A549 treated with Mapracorat at 1 μM for 4 hours (cell line): ENCODE measurements at places on chromosomes 2 and 18. TPM values are rescaled to one million over a fixed set of nuclear protein-coding genes. Genes with fewer than 3 reads are reported as not detected.

The TRIM43 gene
- total RNA-seq, result not detected in 5 replicates

The CYTIP gene
- 0.25 TPM in 1 of 5 replicates, not detected in the others for total RNA-seq

The G6PC2 gene
- not detected in 5 replicates for total RNA-seq

The SPHKAP gene
- total RNA-seq, result not detected in 5 replicates

The TUBA4A gene
- 250 to 402 TPM (median 282 TPM) in 5 replicates for total RNA-seq

The OTOS gene
- not detected in 5 replicates for total RNA-seq

The RAX gene
- total RNA-seq, result not detected in 5 replicates

The GPR55 gene
- total RNA-seq, result 0.04 TPM in 1 of 5 replicates, not detected in the others

The NAT8 gene
- not detected in 5 replicates for total RNA-seq

The SMYD5 gene
- 51.4 to 58.3 TPM (median 55.7 TPM) in 5 replicates for total RNA-seq

The CCDC150 gene
- 2.6 to 8.2 TPM (median 4.7 TPM) in 5 replicates for total RNA-seq

The KLHL41 gene
- total RNA-seq, result 0.10 to 0.50 TPM (median 0.20 TPM) in 5 replicates

The ALPI gene
- total RNA-seq, result not detected in 5 replicates

The HOXD12 gene
- not detected in 5 replicates for total RNA-seq

The MERTK gene
- total RNA-seq, result 1.9 to 3.0 TPM (median 2.0 TPM) in 5 replicates

The FBXO15 gene
- 0.41 to 1.0 TPM (median 0.66 TPM) in 5 replicates for total RNA-seq

The ACTG2 gene
- total RNA-seq, result 0.18 to 0.56 TPM (median 0.29 TPM) in 5 replicates

The NPHP1 gene
- total RNA-seq, result 7.3 to 8.6 TPM (median 8.1 TPM) in 5 replicates

The BCL11A gene
- total RNA-seq, result 0.02 to 0.52 TPM (median 0.05 TPM) in 5 replicates

The LRRTM1 gene
- total RNA-seq, result not detected in 5 replicates

The CFC1 gene
- total RNA-seq, result not detected in 5 replicates

The PROKR1 gene
- not detected in 5 replicates for total RNA-seq

The PRKAG3 gene
- total RNA-seq, result not detected in 5 replicates

The CCDC102B gene
- 0.39 to 0.71 TPM (median 0.49 TPM) in 3 of 5 replicates, not detected in the others for total RNA-seq

The MAP3K19 gene
- not detected in 5 replicates for total RNA-seq

The ACADL gene
- 0.06 to 0.19 TPM (median 0.13 TPM) in 4 of 5 replicates, not detected in the other for total RNA-seq

The RSAD2 gene
- 0.20 to 0.66 TPM (median 0.34 TPM) in 5 replicates for total RNA-seq

The CXCR4 gene
- total RNA-seq, result 0.21 to 0.76 TPM (median 0.52 TPM) in 5 replicates

The DIPK1C gene
- total RNA-seq, result not detected in 5 replicates

The LIPG gene
- 0.16 to 0.41 TPM (median 0.21 TPM) in 5 replicates for total RNA-seq

The DSG1 gene
- total RNA-seq, result not detected in 5 replicates

The DNAJC5G gene
- not detected in 5 replicates for total RNA-seq

The ZC3H15 gene
- total RNA-seq, result 74.0 to 94.7 TPM (median 79.6 TPM) in 5 replicates

The TMEM178A gene
- 0.12 to 0.27 TPM (median 0.18 TPM) in 4 of 5 replicates, not detected in the other for total RNA-seq
